ENCODE measurements at places on chromosomes 13 and 19.

DNA sequence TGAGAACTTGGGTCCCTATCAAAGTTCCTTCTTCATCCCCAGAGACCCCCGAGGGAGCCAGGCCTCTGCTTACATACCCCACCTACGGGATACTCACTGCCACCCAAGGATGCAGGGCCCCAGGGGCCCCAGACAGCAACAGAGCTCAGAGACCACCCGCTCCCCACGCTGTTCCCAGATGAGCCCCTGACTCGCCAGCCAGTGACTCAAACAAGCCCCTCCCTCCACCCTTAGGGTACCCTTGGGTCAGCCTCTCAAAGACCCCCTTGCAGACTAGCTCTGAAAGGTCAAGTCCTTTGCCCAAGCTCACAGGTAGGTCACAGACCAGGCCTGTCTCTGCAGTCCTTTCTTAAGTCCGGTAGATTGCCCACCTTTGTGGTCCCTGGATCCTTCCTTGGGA is 45.7 kb downstream of the CD320 start:
- DNase-seq = no peak

GRCh38 chr13:27269114-27269665 is 1.4 kb upstream of the RASL11A start:
- no peak for DNase-seq

GRCh38 chr19:56109226-56109625 is 11.9 kb downstream of the ZNF787 start:
- DNase-seq = no peak

DNA sequence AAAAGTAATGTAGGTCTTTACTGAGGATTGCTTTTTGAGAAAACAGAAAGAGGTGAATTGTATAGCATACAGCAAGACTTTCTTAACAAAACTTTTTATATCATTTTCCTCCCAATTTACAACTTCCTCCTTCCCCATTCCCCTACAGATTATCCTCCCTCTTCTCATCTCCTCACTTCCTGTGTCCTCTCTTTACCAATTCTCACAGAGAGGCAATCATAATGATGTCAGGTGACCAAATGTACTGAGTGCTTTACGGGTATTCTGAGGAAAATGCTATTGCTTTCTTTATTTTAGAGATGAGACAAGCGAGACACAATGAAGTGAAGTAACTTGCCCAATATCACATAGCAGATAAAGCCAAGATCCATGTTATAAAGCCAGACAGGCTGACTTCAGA is 1.7 kb upstream of the MTMR6 start:
- peak; percentile 66 for DNase-seq

DNA sequence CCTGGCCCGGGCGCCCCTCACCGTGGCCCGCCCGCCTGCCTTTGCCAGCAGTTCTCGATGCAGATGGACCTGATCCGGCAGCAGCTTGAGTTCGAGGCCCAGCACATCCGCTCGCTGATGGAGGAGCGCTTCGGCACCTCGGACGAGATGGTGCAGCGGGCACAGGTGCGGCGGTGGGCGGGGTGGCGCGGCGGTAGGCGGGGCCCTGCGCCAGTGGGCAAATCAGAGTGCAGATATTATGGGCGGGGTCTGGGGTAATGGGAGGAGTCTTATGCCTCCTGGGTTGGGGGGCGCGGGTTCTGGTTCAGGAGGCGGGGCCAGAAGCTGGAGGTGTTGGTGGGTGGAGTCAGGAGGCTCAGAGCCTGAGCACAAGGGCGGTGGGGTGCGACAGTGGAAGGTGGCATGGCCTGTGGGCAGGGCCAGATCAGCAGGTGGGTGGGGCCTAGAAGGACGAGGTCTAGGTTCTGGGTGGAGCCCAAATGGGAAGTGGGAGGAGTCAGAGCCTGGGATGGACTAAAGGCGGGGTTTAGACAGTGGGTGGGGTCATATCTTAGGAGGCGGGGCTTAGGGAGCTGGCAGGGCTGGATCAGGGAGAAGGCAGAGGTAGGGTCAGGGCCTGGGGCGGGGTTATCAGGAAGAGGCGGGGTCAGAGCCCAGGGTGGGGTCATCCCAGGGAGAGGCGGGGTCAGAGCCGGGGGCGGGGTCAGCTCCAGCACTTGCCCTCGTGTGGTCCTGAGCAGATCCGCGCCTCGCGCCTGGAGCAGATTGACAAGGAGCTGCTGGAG is 5.6 kb downstream of the APC2 start:
- DNase-seq = peak; percentile 61

DNA sequence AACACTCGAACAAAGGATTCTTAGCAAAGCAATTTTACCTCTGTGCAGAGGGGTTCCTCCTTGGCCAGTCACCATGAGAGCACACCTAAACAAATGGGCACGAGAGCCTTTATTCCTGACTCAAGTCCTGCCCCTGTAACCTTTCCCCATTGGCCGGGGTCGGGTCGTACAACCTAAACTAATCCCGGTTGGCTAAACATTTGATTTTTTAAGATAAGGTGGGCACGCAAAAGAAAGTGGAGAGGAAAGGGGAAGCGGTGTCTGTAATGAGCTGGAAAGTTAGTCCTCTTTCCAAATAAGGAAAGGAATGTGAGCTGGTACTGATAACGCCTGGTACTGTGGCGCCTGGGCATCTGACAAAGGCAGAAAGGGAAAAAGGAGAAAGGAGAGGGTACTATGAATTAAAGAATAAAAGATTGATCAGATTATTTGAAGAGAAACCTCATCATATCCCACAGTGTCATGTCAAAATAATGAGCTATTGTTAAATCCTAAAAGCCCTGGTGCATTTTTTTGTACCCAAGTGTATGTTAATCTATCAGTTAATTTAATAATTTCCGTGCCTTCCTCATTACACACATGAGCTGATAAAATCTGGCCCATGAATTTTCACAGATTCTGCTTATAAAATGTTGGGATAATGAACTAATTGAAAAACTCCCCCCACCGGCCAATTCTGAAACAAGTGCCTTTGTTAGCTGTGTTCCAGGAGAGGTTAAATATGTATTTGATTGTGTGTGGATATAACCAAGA is 335.7 kb downstream of the RFC3 start:
- no peak for DNase-seq

DNA sequence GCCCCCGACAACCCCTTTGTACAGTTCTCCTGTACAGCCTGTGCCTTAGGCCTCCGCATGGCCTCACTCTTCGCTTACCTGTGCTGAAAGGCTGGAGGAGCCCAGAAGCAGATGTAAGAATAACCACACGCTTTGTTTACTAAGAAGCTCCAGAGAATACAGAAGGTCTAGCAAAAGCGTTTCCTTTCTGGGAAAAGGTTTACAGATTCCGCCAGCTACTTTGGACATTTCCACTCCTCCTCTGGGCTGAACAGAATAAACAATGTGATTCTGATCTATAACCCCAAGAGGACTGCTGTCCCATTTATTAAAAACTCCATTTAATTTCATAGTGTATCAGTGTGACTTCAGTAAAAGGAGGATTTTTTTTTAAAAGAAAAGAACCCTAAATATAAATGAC is 339.2 kb downstream of the DNAJC15 start:
- no peak for DNase-seq

- DNase-seq = no peak
Measured at GRCh38 chr13:39935155-39935554, 279.7 kb downstream of the COG6 start.

GRCh38 chr19:1064661-1065605 is 2.0 kb upstream of the ARHGAP45 start:
- peak; percentile 72 for DNase-seq

DNA sequence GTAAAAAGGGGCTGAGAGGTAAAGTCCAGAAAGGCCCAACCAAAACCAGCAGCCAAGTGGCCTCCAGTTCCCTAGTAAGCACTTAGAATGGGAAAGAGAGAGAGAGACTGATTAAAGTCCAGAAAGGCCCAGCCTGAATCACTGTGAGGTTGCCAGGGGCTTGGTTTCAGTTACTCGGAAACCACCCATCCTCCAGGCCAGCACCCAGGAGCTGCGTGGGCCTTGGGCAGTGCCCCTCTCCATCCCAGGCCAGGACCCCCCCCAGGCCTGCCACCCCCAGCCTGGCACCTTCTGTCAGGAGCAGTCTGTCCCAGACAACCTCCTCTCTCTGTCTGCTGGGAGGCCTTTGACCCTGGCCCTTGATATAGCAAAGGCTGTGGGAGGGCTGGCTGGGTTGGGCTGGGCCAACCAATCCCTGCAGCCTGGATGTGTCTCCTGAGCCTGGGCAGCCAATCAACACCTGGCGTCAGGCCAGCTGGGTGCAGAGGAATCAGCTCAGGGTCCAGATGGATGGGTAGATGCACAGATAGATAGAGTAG is at the start of gene CYP4F2:
CYP4F2 (minus strand) TSS at position 337 of the 539 bp plus-strand sequence. CDS start 463 bp downstream, outside the sequence.
- DNase-seq = no peak

DNA sequence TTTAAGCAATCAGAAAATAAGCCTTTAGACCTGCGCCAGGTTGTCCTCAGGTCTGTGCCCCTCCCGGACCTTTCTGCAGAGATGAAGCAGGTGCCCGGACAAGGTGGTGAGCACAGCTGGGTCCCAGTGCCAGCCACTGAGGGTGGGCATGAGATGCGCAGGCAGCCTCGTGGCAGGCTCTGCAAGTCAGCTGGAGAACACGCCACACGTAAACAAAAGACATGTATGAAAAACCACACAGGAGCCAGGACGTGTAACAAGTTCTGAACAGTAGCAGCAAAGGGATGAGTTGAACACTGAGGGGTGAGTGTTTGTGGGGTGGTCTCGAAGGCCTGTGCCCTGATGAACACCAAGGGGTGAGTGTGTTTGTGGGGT is 68.8 kb upstream of the MCF2L start:
- DNase-seq = no peak

DNA sequence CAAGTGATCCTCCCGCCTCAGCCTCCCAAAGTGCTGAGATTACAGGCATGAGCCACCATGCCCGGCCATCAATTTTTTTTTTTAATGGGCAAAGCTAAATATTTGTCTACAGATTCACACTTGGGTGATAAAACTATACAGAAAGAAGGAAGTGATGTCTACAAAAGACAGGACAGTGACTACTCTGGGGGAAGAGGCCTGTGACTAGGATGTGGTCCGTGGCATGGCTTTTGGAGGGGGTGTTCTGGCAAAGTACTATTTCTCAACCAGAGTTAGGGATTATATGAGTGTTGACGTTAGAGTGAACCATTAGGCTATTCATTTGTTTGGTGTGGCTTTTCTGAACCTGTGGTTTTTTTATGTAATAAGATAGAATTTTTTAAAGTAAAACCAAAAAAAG is 42.7 kb downstream of the INSR start:
- DNase-seq = peak; percentile 76

GRCh38 chr13:105395041-105395440 is 1140.4 kb downstream of the EFNB2 start:
- DNase-seq = no peak

DNA sequence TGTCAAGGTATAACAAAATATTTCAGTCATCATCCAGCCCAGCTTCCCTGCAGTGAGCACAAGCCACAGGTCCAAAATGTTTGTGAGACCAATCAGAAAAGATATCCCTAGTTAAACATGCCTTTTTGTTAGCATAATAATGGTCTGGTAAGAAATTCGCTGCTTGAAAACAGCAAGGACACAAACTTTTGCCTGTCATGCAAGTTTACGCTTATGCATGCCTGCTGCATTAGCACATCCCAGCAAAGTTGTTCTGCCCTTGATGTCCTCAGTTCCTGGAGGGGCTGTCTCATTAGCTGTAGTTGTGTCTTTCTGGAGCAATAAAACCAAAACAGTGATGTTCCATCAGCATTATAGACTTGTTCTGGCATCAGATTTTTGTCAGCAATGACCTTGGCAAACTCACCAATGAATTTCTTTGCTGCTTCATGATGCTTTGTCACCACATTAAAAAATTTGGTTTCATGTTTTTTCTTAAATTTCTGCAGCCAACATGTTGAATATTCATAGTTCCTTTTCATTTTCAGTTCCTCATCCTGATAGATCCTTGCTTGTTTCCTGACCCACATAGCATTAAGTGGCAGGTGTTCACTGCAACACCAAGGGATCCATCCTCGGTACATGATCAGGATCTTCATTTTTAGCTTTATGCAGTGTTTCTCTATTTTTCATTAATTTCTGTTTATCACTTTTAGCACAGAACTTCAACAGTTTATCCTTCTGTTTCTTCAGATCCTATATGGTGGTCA is 72.0 kb upstream of the GPR183 start:
- no peak for DNase-seq

- DNase-seq = no peak
Measured at GRCh38 chr13:90375851-90376250, 971.6 kb upstream of the MIR17HG start.

DNA sequence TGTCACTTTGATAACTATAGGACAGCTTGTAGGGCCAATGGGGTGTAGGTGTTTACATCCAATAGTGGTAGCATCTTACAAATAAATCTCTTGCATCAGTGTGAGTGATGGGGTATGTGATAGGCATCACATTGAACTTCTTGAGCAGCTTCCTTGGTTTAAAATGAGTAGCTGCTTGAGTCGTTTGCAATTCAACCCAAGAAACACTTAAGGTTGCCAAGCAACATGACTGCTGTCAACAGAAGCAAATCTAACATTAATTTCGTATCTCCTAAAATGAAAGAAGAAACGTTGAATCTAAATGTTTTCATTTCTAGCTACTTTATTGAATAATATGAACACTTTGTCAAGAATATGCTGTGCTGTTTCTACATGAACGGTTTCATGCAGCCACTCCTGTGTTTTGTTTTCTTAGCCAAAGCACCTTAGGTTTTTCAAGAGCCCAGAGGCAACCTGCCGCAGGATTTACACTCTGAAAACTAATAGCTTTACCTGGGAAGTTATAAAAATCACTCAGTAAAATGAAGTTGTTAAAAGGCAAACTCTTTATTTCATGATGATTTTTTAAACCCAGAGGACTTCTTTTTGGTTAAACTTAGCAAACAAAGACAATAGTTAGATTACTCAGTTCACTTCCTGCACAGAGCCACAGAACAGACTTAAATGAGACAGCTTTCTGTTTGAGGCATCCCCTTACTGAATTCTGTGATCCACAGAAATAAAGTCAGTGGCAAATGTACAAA is 305.2 kb downstream of the MTUS2 start:
- DNase-seq = no peak

- DNase-seq = no peak
Measured at GRCh38 chr19:48186541-48186991, 16.1 kb downstream of the ZSWIM9 start.

- DNase-seq = no peak
Measured at GRCh38 chr19:41697198-41697855, 9.3 kb upstream of the CEACAM7 start.
